ENCODE measurements at places on chromosomes 13 and 19.

- DNase-seq: no peak
Observed at GRCh38 chr13:44726214-44726613, 150.1 kb upstream of the TSC22D1 start.

- no peak for DNase-seq
Observed at GRCh38 chr13:72397265-72397664, 330.2 kb downstream of the MZT1 start.

DNA sequence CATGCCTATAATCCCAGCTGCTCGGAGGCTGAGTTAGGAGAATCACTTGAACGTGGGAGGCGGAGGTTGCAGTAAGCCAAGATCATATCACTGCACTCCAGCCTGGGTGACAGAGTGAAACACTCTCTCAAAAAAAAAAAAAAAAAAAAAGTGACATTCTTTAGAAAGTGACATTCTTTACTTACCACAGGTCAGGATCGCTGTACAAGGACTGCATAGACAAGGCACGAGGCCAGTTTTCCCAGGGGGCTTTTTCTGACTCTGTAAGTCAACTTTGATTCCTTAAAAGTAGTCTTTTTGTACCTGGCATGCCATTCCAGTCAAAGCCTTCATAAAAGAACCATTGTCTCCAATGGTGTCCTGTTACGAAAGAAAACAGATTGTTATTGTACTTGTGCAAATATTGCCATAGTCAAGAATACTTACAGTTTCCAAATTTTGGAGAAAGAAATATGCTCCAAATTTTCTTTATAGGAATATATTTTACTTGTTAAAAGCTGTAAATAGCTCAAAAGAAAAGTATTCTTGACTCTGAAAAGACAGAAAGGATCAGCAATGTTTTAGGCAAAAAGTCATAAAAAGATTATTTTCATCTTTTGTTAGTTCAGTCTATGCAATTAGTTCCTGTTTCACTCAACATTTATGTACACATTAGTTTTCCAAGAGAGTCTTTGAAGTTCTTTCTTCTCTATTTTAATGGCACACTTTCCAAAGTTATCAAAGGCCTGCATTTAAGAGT is 39.3 kb downstream of the CEACAM1 start:
- DNase-seq: no peak

DNA sequence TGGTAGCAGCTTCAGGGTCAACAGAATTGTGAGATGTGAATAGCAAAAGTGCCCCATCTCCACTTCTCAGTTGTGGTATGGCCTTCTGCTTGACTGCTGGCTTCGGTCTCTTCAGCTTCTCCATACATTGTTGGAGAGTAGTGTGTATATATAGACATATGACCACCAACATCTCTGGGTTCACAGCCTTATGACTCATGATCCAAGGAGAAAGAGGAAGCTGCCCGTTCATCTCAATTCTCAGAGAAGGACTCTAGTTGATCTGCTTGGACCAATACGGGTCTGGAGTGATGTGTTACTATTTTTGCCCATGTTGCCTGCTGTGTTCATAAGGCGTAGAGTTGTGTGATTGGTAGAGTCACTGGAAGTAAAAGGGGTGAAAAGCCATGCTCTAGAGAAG is 3.6 kb upstream of the COMMD6 start:
- no peak for DNase-seq

DNA sequence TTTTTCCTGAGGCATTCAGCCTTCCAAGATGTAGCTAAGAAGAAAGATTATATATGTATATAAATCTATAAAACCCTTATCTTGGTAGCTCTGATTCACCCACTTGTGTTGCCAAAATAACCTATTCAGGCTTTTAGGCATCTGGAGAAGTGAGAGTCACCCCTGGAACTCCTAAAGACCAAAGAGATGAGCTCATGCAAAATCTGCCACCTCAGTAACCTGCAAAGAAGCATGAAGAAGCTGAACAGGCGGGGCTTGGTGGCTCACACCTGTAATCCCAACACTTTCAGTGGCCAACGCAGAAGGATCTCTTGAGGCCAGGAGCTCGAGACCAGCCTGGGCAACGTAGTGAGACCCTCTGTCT is 393.7 kb downstream of the FOXO1 start:
- no peak for DNase-seq

DNA sequence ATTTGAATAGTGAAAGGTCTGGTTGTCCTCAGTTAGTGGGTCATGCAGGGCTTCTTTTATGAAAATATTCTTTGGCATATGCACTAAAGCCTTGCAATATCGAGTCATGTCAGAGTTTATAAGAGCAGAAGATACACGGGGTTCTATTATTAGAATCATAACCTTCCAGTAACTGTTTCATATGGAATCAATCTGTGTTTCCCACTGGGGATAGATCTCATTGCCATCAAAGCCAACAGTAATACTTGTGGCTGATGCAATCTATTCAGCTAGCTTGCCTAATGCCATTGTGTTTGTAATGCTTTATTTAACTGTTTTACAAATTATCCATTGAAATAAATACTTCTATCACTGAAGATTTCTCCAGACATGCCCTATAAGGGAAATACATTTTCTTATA is 746.9 kb upstream of the PCDH9 start:
- DNase-seq: no peak

DNA sequence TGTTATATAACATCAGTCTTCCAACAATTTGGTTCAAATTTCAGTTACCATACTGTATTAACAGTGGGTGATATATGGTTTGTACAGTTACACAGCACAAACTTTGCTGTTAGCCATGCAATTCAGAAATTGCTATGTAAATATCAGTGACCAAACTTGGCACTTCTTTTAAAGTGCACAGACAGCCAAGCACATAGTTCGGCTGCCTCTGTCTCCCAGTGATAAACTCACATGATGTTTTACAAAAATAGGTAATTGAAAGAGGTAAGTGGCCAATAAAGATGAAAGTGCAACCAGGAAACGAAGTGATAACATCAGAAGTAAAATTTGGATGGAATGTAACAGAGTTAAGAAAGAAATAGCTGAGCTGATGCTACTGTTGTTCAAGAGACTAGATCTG is 143.9 kb downstream of the PCDH9 start:
- DNase-seq: no peak

GRCh38 chr19:16229322-16229641 is 31.6 kb downstream of the AP1M1 start:
- DNase-seq: no peak

GRCh38 chr13:21478881-21479808 is 20.0 kb upstream of the ZDHHC20 start:
- DNase-seq: no peak

- no peak for DNase-seq
Observed at GRCh38 chr19:18607226-18608101, 865 bp upstream of the CRLF1 start.

DNA sequence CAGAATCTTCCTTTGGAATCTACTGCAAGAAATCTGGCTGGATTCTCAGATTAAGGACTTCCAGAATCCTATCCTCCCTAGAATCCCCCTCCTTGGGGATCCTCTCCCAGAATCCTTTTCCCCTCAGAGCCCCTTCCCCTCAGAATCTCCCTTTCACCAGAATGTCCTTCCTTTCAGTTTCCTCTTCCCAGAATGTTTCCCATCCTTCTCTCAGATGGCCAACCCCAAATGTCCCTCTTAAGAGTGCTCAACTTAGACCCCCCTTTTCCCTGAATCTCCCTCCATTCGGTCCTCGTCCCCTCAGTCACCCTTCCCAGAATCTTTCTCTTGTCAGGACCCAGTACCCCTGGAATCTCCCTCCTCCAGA is 584 bp upstream of the RPS16 start:
- DNase-seq: no peak

- no peak for DNase-seq
Observed at GRCh38 chr19:10372690-10373089, 7.7 kb downstream of the TYK2 start.

Measured in suprapubic skin (tissue), 4 donors.